Neural progenitor cell (in vitro differentiated cells): ENCODE measurements at places on chromosomes 13 and 19. TPM values are rescaled to one million over a fixed set of nuclear protein-coding genes. Genes with fewer than 3 reads are reported as not detected.

Gene ZNF433
- 8.2 and 8.3 TPM in 2 replicates for total RNA-seq

GRCh38 chr13:107942030-107942617 lies 273.2 kb downstream of the LIG4 start:
- no peak overlapping the region for H3K4me3 ChIP-seq
- no peak overlapping the region for H3K27ac ChIP-seq
- no peaks in the 10 kb centered on the region for H3K27me3 ChIP-seq
- no peaks in the 10 kb centered on the region for H3K4me1 ChIP-seq
- no peaks in the 10 kb centered on the region for H3K36me3 ChIP-seq

DNA sequence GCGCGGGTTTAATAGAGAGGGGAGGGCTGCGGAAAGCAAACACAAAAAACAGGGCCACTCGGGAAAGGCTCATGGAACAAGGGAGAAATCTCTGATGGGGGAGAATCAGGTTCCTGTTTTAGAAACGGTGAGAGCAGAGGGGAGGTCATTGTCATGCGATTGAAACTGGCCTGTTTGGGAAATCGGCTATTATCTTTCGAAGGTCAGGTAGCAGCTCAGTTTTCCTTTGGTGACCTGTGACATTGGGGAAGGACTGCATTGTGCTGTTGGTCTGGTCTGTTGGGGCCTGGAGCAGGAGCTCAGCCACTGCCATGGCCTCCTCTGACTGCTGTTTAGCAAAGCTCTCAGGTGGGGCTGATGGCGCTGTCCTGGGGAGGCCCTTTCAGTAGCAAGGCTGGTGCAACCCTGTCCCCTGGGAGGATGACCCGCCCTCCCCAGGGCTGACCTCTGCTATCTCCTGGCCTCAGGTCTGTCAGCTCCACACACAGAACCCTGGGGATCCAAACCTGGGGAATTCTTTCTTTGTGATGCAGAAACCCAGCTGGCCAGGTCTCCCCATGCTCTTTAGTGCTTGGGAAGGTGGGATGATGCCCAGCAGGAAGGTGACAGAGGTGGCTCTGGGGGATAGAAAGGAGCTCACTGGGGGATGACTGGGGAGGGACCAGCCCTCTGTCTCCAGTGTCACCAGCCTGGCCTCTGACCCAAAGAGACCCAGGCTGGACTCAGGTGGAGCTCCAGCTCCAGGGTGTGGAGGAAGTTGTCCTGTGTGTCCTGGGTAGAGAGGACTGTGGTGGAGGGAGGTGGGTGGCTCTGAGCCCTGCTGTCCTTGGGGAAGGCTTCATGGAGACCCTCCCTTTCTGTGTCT lies 21.2 kb upstream of the CD177 start:
- H3K4me3 ChIP-seq: no peak overlapping the region
- H3K4me1 ChIP-seq: no peaks in the 10 kb centered on the region
- DNase-seq: no peak
- H3K36me3 ChIP-seq: no peaks in the 10 kb centered on the region
- H3K27me3 ChIP-seq: no peaks in the 10 kb centered on the region
- H3K27ac ChIP-seq: no peak overlapping the region

Gene PABPC3
- 0.17 TPM in 1 of 2 replicates, not detected in the other for total RNA-seq

- no peak overlapping the region for H3K4me3 ChIP-seq
- H3K4me1 ChIP-seq: no peaks in the 10 kb centered on the region
- DNase-seq: no peak
- H3K27ac ChIP-seq: no peak overlapping the region
- H3K36me3 ChIP-seq: no peaks in the 10 kb centered on the region
- H3K27me3 ChIP-seq: no peaks in the 10 kb centered on the region
These were observed 67.5 kb downstream of the POSTN start for GRCh38 chr13:37531049-37531448.

GRCh38 chr13:99316224-99316623 lies 9.0 kb upstream of the GPR183 start:
- peaks cover 5% of the 10 kb centered on the region for H3K4me1 ChIP-seq
- no peak overlapping the region for H3K4me3 ChIP-seq
- peaks cover 9% of the 10 kb centered on the region for H3K36me3 ChIP-seq

Gene ZNF837
- total RNA-seq: 1.4 and 8.5 TPM in 2 replicates

Gene CYP4F2
- total RNA-seq: not detected in 2 replicates

Gene KIR2DL4
- total RNA-seq: not detected in 2 replicates

Gene MEIOSIN
- total RNA-seq: 0.06 TPM in 1 of 2 replicates, not detected in the other

DNA sequence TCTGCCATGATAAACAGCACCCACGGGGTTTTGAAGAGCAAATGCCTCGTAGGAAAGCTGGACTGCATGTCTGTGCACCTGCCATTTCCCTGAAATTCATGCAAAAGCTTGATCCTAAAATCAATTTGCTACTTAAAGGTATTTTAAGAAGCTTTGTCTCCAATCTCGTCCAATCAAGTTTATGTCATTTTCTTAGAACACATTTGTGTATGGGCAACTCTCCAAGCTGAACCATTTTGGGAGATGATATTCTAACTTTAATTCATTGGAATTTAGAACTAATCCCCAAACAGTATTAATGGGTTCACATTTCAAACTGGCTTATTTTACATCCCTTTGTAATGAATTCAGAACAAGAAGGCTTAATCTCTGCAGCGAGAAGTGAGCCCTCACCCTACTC lies 822 bp downstream of the ADPRHL1 start:
- H3K27me3 ChIP-seq: no peaks in the 10 kb centered on the region
- no peaks in the 10 kb centered on the region for H3K36me3 ChIP-seq
- no peak for DNase-seq
- no peaks in the 10 kb centered on the region for H3K4me1 ChIP-seq
